IMR-90 (cell line): ENCODE measurements at places on chromosomes 6 and 20. TPM values are rescaled to one million over a fixed set of nuclear protein-coding genes. Genes with fewer than 3 reads are reported as not detected.

DNA sequence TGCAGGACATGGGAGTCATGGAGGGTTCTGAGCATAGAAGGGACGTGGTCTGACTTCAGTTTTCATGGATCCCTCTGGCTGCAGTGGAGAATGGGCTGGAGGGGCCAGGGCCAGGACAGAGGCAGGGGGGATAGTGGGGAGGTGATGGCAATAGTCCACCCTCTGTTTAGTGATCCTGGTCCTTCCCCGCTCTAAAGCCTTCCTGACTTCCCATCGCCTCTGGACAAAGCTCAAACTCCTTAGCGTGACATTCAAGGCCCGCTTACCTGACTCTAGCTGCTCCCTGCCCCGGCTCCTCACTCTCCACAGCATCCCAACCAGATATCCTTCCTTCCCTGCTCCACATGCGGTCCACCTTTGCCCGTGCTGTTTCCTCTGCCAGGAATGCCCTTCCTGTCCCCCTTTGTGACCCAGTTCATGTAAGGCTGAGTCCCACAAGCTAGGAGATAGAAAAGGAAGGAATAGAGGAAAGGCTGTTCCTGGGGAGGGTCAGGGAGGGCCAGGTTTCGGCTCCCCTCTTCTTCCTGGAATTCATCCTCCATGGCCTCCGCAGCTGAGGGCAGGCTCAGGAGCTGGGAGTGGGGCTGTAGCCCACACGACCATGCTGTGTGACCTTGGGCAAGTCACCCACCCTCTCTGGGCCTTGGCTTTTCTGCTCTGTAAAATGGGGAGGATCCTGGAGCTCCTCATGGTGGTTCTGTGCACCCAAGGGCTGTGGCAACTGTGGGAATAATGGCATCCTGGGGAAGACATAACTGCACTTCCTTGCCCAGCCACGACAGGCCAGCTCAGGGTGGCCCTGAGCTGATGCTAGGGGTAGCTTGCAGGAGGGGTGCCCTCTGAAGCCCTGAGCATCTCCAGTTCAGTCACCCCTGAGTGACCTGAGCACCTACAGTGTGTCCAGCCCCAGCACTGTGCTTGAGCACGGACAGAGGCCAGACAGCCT, 116.1 kb downstream of the CEBPB start:
- DNase-seq, result no peak

GRCh38 chr20:41861772-41862422, 243.7 kb upstream of the CHD6 start:
- DNase-seq, result no peak

NFATC2 gene
- total RNA-seq, result 0.18 and 0.28 TPM in 2 replicates

GRCh38 chr6:152648105-152648504, 10.9 kb upstream of the SYNE1 start:
- peak; percentile 63 for DNase-seq

DNA sequence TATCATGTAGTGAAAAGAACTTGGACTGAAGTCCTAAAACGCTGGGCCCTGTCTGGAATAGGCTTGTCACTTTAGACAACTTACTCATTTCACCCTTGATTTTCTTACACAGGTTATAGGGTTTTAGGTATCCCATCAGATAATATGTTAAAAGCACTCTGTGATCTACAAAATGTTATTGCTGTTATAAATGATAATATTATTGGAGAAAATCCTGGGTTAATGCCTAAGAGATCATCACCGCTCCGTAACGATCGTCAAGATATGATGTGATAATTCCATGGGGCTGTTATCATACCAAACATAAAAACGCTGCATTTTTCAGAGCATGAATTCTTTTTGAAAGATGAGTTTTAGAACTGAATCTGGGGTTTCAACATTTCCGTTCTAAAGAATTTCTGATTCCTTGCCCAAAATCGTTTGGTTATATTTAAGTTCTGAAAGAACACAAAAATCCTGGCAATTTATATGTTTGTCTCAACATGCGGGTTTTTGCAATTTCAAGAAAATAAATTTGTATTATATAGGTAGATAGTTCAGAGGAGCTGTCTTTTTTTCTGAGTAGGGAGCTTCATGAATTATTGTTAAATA, 154.8 kb downstream of the FOXC1 start:
- DNase-seq, result no peak

DNA sequence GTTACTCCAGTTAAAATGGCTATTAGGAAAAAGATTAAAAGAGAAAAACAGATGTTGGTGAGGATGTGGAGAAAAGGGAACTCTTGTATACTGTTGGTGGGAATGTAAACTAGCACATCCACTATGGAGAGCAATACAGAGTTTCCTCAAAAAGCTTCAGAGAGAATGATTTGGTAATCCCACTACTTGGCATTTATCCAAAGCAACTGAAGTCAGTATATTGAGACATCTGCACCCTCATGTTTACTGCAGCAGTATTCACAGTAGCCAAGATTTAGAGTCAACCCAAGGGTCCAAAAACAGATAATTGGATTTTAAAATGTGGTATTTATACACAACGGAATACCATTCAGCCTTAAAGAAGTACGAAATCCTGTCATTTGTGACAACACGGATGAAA, 469.5 kb downstream of the QKI start:
- no peak for DNase-seq

HLA-DOA gene
- total RNA-seq, result not detected in 2 replicates

- no peak for DNase-seq
Observed at GRCh38 chr6:5958921-5959320, 47.8 kb downstream of the NRN1 start.

SLC17A3 gene
- not detected in 2 replicates for total RNA-seq

GRCh38 chr6:31660381-31661261, at the start of gene C6orf47:
Gene C6orf47, minus strand, starts transcription at chr6:31660778. Its CDS starts 831 bp downstream, at chr6:31659947.
- DNase-seq, result peak; percentile 75

GRCh38 chr20:50571466-50571865, 61.3 kb downstream of the PTPN1 start:
- no peak for DNase-seq

GRCh38 chr20:59422872-59423544, 122.6 kb downstream of the EDN3 start:
- no peak for DNase-seq

DNA sequence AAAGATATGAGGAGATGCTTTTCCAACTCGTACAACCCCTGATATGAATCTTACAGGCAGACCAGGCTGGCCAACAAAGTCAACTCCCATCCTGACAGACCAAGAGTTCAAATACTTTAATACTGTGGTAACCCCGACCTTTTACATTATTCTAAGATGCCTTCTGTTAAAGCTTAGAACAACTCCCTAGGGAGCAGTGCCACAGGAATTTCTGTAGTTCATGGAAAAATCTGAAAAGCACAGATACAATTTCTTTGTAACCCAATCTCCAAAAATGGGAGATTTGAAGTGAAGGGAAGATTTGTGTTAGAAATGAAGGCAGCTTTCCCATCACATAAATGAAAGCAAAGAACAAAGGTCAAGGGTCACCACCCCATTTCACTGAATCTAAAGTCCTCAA, 151.3 kb upstream of the BEND6 start:
- DNase-seq, result peak; percentile 30
